Activated T-cell treated with anti-CD3 and anti-CD28 coated beads for 4 hours (primary cell): ENCODE measurements at places on chromosomes 5 and 9.

- no peak for DNase-seq
Measured at GRCh38 chr9:105157171-105157583, 87.3 kb upstream of the SLC44A1 start.

GRCh38 chr5:142611154-142611553 lies 74.7 kb downstream of the FGF1 start:
- peak; percentile 69 for DNase-seq

DNA sequence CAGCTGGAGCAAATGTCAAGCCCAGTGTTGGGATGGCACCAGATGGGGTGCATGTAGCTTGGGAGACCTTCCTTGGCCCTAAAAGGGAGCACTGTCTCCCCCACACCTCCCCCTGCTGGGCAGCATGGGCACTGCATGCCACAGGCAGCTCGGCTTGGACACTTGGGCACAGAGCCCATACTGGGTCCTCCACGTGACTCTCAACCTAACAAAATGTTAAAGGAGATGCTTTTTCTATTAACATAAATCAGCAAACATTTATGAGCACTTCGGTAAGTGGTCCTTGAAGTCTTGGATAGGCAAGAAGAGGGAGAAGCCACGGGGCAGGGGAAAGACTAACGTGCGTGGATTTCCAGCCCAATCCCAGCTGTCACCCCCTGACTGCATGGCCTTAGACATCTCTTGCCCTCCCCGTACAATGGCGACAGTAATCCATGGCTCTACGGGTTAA lies 23.9 kb upstream of the MAPK9 start:
- peak; percentile 73 for DNase-seq

GRCh38 chr9:118017607-118018122 lies 313.5 kb downstream of the TLR4 start:
- DNase-seq: no peak

DNA sequence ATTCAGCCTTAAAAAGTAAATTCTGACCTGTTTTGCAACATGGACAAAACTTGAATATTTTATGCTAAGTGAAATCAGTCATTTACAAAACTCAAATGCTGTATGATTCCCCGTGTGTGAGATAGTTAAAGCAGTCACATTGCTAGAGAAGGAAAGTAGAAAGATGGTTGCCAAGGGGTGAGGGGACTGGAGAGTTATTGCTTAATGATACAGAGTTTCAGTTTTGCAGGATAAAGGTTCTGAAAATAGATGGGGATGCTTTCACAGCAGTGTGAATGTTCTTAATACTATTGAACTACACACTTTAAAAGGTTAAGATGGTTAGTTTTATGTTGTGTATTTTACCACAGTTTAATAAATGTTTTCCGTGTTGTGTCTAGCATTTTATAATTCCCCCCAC lies 51.2 kb downstream of the SGCD start:
- no peak for DNase-seq

DNA sequence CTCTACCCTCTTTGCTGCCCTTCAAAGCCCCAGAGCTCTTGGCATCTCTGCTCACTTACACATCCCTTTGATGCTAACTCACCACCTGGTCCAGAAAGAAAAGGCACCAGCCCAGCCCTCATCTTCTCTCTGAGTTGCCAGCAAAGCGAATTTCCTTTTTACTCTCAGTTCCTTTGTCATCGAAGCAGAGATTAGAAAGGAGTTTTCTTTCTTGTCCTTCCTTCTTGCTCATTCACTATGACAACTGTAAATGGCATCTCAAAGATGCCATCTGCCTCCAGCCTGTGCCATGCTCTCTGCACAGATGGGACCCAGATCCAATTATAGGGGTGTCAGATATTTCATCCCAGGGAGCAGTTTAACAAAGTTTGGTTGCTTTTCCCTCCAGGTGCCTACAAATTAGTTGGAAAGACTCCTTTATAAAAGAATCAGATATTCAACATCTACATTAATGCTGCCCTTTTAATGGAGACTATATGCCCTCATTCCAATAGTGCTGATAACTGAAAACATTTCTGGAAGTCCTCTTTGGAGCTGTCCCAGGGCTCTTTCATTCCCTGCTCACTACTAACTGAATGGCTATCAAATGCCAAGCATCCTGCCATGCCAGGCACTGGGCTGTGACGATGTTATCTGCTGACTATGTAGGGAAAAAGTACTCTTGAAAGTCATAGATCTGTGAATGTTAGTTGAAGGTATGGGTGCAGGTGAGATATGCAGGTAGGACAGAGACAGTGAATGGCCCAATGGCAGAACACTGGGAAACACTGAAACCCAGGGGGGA lies 58.9 kb downstream of the SUSD1 start:
- no peak for DNase-seq
